Right atrium auricular region (tissue), 2 donors: ENCODE measurements at places on chromosomes 5 and 9. TPM values are rescaled to one million over a fixed set of nuclear protein-coding genes. Genes with fewer than 3 reads are reported as not detected.

DNA sequence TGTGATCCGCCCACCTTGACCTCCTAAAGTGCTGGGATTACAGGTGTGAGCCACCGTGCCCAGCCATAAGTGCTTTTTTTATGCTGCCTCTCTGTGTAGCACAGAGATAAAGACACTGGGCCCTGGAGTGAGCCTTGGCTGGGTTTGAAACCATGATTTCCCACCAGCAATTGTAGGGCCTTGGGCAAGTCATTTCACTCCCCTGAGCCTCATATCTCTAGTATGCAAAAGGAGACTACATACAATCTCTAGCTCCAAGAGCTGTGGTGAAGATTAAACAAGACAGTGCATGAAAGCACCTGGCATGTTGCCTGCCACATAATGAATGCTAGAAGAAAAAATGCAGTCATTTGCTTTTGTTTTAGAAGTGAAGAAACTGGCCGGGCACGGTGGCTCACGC is 3.9 kb downstream of the FABP6 start:
- no peaks in the 10 kb centered on the region for H3K4me1 ChIP-seq
- no peak for DNase-seq
- no peaks in the 10 kb centered on the region for H3K27me3 ChIP-seq
- no peak overlapping the region for H3K4me3 ChIP-seq

- no peak overlapping the region for H3K4me3 ChIP-seq
- H3K36me3 ChIP-seq = no peaks in the 10 kb centered on the region
- H3K4me1 ChIP-seq = no peaks in the 10 kb centered on the region
- no peaks in the 10 kb centered on the region for H3K27me3 ChIP-seq
These were observed 272.8 kb upstream of the IRX4 start for GRCh38 chr5:2155556-2155955.

The MLLT3 gene
- 7.6 TPM for total RNA-seq

The DMRT2 gene
- total RNA-seq = not detected

DNA sequence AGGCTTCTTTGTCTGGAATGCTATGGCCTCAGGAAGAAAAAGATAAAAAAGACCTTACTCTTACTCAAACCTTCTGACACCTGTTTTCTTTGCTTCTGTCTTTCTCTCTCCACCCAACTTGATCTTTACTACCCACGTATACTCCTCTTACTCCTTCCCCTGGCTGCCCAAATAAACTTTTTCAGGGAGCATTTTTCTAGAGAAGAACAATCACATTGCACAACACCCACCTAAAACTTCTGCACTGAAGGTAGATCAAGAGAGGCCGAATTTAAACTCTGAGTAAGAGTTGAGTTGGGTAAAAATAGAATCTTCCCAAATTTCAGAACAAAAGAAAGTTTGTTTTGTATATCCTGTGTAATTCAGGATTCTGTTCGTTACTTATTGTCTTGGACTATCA is 3.9 kb downstream of the TEX48 start:
- no peak overlapping the region for H3K4me3 ChIP-seq
- no peak for DNase-seq
- H3K4me1 ChIP-seq = no peaks in the 10 kb centered on the region

GRCh38 chr9:11871852-11872251 is 821.3 kb upstream of the TYRP1 start:
- no peak overlapping the region for H3K4me3 ChIP-seq
- DNase-seq = no peak
- H3K27me3 ChIP-seq = no peaks in the 10 kb centered on the region
- H3K4me1 ChIP-seq = no peaks in the 10 kb centered on the region

DNA sequence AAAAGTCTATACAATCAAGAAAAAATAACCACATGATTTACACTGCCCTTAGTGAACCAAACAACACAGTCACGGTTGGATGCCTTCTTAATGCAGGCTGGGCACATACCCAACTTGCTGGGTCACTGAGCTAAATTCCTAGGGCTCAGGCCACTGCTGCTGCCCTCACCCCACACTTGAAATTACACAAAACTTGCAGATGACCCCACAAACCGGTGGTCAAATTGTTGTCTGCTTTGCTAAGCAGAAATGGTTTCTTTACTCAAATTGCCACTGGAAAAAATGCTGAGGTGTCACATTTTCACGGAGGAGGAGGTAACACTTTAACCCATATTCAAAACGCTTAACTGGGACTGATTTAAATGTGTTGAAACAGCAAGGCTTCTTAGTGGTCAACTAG is 62.4 kb downstream of the HMHB1 start:
- H3K36me3 ChIP-seq = no peaks in the 10 kb centered on the region
- no peak overlapping the region for H3K27ac ChIP-seq
- no peaks in the 10 kb centered on the region for H3K27me3 ChIP-seq
- no peaks in the 10 kb centered on the region for H3K4me1 ChIP-seq
- H3K4me3 ChIP-seq = no peak overlapping the region

- DNase-seq = peak; percentile 34
- no peaks in the 10 kb centered on the region for H3K27me3 ChIP-seq
- no peaks in the 10 kb centered on the region for H3K36me3 ChIP-seq
- H3K27ac ChIP-seq = no peak overlapping the region
These were observed 48.7 kb upstream of the NKD2 start for GRCh38 chr5:959581-960531.

DNA sequence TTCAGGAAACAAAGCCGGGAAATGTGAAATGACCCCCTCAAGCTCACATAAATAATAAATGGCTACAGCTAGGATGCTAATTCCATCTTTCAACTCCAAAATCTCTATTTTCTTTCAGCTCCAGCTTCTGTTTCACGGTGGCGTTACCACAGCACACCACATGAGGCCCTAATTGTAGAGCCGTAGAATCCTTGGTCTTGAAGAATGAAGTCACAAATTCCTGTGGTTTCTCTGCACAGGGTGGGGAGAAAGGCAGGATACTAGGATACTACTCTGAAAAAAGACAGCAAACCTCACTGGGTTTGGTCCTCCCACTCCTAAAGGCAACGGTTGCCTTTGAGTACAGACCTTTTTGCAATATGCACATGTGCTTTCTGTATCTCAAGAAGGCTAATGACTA is 13.9 kb upstream of the RARS1 start:
- no peak overlapping the region for H3K27ac ChIP-seq
- H3K4me1 ChIP-seq = no peaks in the 10 kb centered on the region
- H3K36me3 ChIP-seq = no peaks in the 10 kb centered on the region
- H3K27me3 ChIP-seq = no peaks in the 10 kb centered on the region
- DNase-seq = no peak

The FAM221B gene
- total RNA-seq = not detected

The CCDC152 gene
- 1.4 TPM for total RNA-seq

The DNAJC18 gene
- 5.9 TPM for total RNA-seq

The MACIR gene
- total RNA-seq = 3.8 TPM

- no peaks in the 10 kb centered on the region for H3K4me1 ChIP-seq
- DNase-seq = no peak
- peaks cover under 1% of the 10 kb centered on the region for H3K36me3 ChIP-seq
- H3K27me3 ChIP-seq = no peaks in the 10 kb centered on the region
- no peak overlapping the region for H3K27ac ChIP-seq
- no peak overlapping the region for H3K4me3 ChIP-seq
These were observed 2.5 kb downstream of the CENPP start for GRCh38 chr9:92328225-92328624.

DNA sequence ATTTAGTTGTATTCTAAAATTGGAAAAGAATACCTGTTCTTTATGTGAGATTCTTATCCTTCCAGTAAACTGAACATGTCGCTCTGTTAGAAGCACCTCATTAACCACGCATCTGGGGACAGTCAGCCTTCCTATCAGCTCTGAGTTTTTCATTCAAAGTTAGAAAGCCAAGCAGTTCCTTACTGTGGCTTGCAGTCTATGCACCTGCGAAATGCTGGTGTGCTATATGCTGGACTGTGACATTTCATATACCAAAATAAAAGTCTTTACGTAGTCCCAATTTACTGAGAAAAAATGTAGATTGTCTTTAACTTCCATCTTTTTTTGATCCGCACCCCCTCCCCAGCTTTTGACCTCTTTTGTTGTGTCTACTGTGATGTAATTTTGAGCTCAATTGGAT is 4.3 kb downstream of the ANP32B start:
- H3K4me3 ChIP-seq = no peak overlapping the region
- no peaks in the 10 kb centered on the region for H3K36me3 ChIP-seq
- H3K4me1 ChIP-seq = no peaks in the 10 kb centered on the region
- H3K27ac ChIP-seq = no peak overlapping the region

GRCh38 chr9:127979333-127980059 is 1.3 kb downstream of the EEIG1 start:
- peak; percentile 83 for DNase-seq
- H3K27me3 ChIP-seq = no peaks in the 10 kb centered on the region
- peak overlapping the region; percentile 75 for H3K4me3 ChIP-seq
- peak overlapping the region; percentile 91 for H3K27ac ChIP-seq
- no peaks in the 10 kb centered on the region for H3K36me3 ChIP-seq

The CTSV gene
- not detected for total RNA-seq

The TMEM141 gene
- 148 TPM for total RNA-seq

The ASS1 gene
- 110 TPM for total RNA-seq

DNA sequence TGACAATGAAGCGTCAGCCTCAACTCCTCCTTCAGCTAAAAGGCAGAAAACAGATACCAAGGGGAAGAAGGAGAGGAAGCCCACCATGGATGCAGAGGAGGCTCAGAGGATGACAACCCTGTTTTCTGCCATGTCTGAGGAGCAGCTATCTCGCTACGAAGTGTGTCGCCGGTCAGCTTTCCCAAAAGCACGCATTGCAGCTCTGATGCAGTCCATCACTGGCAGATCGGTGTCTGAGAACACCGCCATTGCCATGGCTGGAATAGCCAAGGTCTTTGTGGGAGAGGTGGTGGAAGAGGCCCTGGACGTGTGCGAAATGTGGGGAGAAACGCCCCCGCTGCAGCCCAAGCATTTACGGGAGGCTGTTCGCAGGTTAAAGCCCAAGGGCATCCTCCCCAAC is 968 bp downstream of the TAF11L11 start:
- no peaks in the 10 kb centered on the region for H3K36me3 ChIP-seq
- no peak overlapping the region for H3K27ac ChIP-seq
- H3K4me3 ChIP-seq = no peak overlapping the region
- DNase-seq = no peak

DNA sequence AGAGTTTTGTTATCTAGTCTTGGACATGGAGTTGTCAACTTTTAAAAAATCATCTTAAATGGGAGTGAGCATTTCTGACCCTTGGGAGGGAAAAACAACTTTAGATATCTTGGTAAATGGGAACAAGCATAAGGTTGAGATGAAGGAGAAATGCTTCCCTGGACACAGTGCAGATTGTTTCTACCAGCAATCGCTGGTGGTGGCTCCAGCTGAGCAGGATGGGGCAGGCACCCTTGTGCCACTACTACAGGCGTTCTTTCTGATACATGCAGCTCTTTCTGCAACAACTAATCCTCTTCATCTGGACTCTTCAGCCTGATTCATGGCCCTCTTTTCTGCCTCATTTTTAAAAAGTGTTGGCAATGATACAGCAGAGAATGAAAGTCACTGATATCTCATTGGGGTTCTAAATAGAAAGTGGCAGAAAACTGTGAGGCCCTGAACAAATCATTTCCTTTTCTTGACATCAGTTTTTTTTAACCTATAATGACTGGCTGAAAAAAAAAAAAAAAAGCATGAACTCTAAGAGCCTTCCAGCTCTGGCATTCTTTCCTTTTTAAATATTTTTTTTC is 409.4 kb upstream of the PTGER4 start:
- H3K36me3 ChIP-seq = no peaks in the 10 kb centered on the region
- no peak overlapping the region for H3K27ac ChIP-seq
- no peak for DNase-seq
- no peaks in the 10 kb centered on the region for H3K27me3 ChIP-seq
- no peaks in the 10 kb centered on the region for H3K4me1 ChIP-seq

The SPATA31D4 gene
- not detected for total RNA-seq

GRCh38 chr5:21823588-21823987 is 1029.6 kb downstream of the CDH12 start:
- H3K36me3 ChIP-seq = no peaks in the 10 kb centered on the region
- no peaks in the 10 kb centered on the region for H3K4me1 ChIP-seq
- H3K27me3 ChIP-seq = no peaks in the 10 kb centered on the region
- no peak overlapping the region for H3K4me3 ChIP-seq
- H3K27ac ChIP-seq = no peak overlapping the region

The TICAM2 gene
- 1.1 TPM for total RNA-seq

DNA sequence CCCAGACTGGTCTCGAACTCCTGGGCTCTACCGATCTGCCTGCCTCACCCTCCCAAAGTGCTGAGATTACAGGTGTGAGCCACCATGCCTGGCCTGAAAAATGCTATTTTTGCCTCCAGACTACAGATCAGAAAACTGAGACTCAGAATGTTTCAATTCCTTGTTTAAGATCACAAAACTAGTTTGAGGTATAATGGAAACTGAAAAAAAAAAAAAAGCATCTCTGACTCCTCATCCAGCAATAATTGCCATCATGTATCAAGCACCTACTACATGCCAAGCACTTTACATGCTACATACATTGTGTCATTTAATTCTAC is 35.6 kb downstream of the PLAC8L1 start:
- no peak overlapping the region for H3K4me3 ChIP-seq
- H3K36me3 ChIP-seq = no peaks in the 10 kb centered on the region
- H3K27ac ChIP-seq = peak overlapping the region; percentile 86
- DNase-seq = no peak
- H3K4me1 ChIP-seq = no peaks in the 10 kb centered on the region

DNA sequence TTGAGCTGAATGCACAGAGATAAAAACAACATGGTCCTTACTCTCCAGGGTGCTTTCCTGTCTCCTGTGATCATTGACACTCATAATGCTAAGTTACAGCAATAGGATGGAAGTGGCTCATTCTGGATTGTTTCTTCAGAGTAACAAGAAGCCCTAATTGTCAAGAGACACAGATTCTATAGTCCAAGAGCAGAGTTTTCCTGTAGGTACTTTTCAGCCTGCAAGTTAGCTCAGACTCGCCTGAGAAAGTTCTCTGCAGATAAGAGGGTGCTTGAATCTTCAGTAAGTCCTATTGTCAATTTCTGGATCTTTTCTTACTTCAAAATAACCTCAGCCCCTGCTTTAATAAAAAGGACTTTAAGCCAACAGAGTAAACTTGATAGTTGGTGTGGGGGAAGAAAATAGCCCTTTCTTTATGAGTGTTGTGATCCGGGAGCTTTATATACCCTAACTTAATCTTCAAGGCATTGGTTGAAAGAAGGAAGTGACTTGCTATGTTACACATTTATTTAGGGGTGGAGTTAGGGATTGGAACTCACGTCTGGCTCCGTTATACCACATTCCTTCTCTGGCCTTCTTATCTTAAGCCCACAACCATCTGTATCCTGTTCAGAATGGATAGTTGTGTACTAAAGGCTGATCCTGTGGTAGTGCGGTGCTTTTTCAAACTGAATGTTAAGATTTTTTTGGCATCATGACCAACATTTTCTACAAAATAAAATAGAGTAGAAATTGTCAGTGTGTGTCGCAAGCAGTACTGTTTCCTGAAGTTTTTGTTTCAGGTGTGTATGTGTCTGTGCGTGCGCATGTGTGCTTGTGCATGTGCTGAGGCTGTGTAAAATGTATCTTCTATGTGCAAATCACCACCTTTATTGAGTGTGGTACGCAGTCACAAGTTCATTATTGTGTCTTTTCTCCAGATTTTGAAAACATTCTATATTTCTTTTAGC is 173.9 kb downstream of the WDR70 start:
- H3K27ac ChIP-seq = no peak overlapping the region
- H3K36me3 ChIP-seq = no peaks in the 10 kb centered on the region
- DNase-seq = no peak
- H3K27me3 ChIP-seq = no peaks in the 10 kb centered on the region
- no peaks in the 10 kb centered on the region for H3K4me1 ChIP-seq
